ENCODE measurements at places on chromosomes 2 and 18.

DNA sequence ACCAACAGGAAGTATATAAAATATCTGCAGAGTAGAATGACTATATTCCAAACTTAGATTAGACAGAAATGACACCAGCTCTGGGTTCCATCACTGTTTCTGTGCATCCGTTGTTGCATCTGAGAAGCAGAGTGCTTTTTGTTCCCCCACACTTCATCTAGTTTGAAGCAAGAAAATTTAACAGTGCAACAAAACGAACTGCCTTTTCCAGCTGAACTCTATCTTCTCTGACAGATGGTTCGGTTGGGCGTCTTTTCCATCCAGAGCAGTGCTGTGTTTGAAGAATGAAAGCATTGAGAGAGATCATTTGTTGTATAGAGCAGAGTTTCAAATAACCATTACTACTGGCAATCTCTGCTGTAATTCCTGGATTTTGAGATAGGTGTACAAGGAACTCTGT lies 757.5 kb downstream of the DPP10 start:
- DNase-seq, result no peak

DNA sequence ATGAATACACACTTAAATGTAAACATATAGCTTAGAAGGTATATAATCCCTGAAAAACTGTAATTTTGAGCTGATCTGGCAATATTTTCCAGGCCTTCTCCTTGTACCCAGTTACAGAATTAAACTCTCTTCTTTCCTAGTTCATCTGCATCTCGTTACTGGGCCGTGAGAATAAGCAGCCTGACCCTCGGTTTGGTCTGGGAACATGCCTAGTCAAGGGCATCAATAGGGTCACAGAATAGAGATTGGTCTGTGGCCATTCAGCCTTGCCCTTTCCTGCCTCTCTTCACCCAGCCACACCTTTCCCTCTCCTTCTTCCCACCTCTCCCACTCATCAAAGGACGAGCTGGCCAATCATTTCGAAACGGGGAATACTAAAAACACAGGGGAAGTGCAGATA lies 27.3 kb downstream of the SULT1C2 start:
- DNase-seq, result no peak

DNA sequence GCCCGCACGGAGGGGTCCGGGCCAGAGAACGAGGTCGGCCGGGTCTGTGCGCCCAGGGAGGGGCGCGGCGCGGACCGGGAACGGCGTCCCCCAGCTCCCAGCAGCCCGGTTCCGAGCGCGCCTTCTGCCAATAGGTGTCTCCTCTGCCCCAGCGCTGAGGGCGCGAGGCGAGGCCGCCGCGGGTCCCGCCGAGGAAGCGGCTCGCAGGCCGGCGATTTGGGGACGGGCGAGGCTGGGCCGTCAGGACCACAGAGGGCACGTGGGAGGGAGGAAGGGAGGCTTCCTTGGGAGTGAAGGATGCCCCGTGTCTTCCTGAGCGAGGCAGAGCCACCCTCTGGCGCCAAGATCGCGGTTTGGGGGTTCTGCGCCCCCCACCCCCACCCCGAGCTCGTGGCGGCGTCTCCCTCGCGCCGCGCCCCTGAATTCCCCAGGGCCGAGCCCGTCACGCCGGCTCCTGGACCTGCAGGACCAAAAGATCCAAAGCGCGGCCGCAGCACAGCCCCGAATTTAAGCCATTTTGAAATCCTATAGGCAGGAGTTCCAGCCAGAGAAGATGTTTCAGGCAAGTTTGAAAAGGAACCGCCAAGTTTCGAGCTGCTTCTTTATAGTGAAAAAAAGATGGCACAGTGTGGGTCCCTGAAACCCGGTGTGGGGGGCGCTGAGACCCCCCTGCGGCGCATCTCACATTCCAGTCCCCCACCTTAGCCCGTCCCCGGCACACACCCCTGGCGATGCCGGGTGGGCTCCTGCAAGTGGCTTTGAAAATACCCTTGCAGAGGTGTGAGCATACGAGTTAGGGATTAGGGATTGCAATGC lies 909 bp downstream of the NFATC1 start:
- no peak for DNase-seq

GRCh38 chr2:168514692-168515091 lies 58.6 kb downstream of the CERS6 start:
- DNase-seq, result no peak

GRCh38 chr18:74613381-74613780 lies 15.7 kb downstream of the ZNF407 start:
- no peak for DNase-seq

DNA sequence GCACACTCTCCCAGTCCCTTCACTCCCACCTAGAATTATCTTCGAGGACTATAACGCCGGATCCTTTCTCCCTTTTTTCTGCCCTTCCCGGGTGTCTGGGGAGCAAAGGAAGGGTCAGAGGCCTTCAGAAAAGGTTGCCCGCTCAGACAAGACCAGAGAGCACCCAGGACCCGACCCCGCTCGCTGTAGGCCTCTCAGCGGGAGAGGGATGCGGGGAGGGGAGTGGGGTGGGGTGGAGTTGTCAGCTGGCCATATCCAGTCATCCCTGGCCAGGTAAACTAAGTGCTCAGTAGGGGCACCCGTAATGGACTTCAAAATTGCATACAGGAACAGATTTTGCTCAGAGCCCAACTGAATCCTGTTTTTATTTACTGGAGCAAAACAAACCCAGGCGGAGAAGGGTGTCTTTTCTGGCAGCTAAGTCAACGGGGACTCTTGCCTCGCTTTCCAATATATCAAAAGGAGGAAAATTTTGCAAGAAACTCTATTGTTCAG lies 65.0 kb downstream of the NOL4 start:
- no peak for DNase-seq

GRCh38 chr18:9629709-9630108 lies 15.3 kb upstream of the PPP4R1 start:
- DNase-seq, result no peak

GRCh38 chr2:136437461-136437860 lies 319.5 kb upstream of the CXCR4 start:
- no peak for DNase-seq

GRCh38 chr2:155372969-155373368 lies 674.5 kb downstream of the KCNJ3 start:
- no peak for DNase-seq

DNA sequence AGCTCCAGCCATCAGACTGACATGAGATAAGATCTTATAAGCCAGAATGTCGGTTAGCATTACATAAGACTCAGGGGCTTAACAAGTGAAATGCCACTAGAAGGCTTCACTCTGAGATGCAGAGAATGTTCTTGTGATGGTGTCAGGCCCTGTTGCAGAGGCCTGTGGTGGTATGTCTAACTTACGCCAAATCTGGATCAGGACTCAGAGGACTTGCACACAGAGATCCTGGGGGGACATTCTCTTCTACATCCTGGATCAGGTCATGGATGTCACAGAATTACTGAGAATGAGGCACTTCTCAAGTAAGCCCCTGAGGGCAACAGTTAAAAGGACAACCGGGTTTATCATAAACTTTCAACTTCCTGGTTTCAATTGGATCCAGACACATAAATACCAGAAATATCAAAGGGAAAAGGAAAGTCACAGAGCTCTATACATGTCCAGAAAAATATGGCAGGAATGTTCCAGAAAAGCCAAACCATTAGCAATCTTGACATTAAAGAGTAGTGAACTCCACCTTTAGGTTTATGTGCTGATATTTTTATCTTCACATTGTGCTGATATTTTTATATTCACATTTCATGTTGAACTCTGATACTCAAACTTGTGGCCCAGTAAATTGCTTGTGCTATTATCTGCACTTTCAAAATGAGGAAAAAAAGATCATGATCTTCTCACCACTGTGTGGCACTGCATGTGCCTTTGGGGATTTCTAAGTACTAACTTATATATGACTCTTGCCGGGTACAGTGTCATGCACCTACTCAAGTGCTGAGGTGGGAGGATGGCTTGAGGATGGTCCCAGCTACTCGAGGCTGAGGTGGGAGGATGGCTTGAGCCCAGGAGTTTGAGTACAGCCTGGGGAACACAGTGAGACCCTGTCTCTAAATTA lies 137.5 kb upstream of the RNF152 start:
- no peak for DNase-seq

- DNase-seq, result no peak
These were observed 61.8 kb upstream of the GPR45 start for GRCh38 chr2:105179469-105180372.

- DNase-seq, result no peak
These were observed 519.8 kb upstream of the ZNF804A start for GRCh38 chr2:184078496-184078895.

GRCh38 chr2:151795646-151796240 lies 32.5 kb downstream of the ARL5A start:
- no peak for DNase-seq

DNA sequence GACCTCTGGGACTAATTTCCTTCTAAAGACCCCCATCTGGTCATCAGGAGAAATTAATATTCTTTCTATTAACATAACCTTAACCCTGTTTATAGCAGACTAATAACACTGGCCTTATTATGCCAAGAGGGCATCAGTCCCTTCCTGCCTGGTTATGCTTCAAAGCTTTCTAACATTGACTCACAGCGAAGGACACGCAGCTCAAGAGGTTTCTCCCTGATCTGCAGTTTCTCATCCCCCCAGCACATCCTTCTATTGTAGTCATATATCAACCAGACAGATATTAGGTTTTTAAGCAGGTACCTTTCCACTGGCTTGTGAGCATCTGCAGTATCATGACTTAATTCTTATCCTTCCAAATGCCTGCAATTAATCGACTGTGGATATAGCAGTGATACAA lies 100.0 kb upstream of the CXCR4 start:
- no peak for DNase-seq
